ENCODE measurements at places on chromosomes 13 and 19.

DNA sequence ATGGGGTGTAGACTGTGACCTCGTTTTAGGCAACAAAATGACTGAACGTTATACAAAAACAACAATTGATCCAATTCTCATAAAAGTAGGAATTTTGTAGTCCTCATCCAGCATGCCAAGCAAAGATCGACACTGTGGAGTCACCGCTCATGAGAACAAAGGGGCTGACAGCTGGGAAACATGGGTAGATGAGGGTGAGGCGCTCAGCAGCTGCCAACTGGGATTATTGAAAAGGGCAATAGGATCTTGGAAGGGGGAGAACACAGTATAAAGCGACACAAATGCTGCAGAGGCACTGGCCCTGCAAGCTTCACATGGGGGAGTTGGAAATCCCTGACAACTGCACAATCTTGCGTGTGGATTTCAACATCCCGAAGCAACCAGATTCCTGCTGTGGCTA is 5.4 kb upstream of the ZNF765 start:
- no peak for DNase-seq

GRCh38 chr19:15253061-15253460 is 20.8 kb upstream of the EPHX3 start:
- no peak for DNase-seq

GRCh38 chr13:25771641-25772478 is 280.0 kb downstream of the SHISA2 start:
- no peak for DNase-seq

DNA sequence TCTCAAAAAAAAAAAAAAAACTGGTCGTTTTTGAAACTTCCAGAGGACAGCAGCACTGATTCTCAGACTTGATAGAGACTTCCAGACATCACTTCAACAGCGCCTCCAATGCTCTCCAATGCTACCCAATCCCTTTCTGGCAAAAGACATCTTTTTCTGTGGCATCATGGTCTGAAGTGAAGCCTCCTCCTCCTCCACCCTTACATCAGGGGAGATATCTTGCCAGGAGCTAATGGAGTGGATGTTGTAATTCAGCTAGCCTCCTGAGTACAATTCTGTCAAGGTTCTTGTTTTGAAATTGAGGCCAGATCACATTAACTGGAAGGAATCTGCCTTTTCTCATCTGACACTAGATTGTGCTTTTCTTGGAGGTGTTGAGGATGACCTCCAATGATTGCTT is 24.2 kb downstream of the FXYD5 start:
- no peak for DNase-seq

GRCh38 chr19:10219678-10220077 is 11.5 kb downstream of the S1PR2 start:
- DNase-seq = no peak

All from LoVo (cell line).